Stimulated activated CD4-positive, alpha-beta T cell treated with anti-CD3 and anti-CD28 coated beads, Interleukin-4, amount 100 ng/mL, for 1 hour (primary cell): ENCODE measurements at places on chromosomes 1 and 21.

GRCh38 chr1:56330391-56331026 is 248.9 kb downstream of the PLPP3 start:
- DNase-seq: no peak

DNA sequence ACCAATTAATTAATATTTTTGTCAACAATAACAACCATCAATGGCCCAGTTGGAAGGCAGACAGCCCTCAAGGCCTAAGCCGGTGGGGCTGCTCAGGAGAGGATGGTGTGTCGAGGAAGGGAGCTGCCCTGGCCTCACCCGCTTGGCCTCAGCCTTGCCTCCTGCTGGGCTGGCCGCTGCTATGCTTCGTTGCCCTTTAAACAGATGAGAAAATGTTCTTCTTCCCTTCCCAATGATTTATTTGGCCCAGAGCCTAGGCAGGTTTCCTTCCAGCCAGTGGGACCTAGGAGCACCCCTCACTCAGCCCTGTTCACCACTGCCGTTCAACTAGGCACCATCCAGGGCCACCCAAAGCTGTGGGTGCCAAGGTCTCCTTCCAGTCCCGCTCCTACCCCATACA is 3.1 kb upstream of the ADGRB2 start:
- DNase-seq: no peak

- no peak for DNase-seq
Observed at GRCh38 chr21:26406526-26406925, 166.6 kb downstream of the CYYR1 start.

GRCh38 chr1:39405358-39405757 is 86.1 kb upstream of the BMP8A start:
- DNase-seq: no peak

DNA sequence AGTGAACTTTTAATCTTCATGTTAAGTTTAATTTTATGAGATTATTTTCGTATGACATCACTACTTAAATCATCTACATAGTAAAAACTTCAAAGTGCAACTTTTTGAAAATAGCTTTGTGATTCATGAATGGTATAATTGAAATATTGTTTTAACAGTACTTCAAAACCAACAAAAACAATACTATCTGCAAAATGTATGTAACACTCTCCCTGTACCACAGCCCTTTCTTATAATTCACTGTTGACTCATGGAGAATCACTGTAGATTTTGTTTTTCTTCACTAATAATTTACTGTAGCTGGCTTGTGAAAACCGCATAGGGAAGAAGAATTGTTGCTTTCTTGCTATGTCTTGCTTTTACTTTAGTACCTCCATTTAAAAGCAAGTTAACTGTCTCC is 301.4 kb upstream of the ADAMTS5 start:
- DNase-seq: no peak

DNA sequence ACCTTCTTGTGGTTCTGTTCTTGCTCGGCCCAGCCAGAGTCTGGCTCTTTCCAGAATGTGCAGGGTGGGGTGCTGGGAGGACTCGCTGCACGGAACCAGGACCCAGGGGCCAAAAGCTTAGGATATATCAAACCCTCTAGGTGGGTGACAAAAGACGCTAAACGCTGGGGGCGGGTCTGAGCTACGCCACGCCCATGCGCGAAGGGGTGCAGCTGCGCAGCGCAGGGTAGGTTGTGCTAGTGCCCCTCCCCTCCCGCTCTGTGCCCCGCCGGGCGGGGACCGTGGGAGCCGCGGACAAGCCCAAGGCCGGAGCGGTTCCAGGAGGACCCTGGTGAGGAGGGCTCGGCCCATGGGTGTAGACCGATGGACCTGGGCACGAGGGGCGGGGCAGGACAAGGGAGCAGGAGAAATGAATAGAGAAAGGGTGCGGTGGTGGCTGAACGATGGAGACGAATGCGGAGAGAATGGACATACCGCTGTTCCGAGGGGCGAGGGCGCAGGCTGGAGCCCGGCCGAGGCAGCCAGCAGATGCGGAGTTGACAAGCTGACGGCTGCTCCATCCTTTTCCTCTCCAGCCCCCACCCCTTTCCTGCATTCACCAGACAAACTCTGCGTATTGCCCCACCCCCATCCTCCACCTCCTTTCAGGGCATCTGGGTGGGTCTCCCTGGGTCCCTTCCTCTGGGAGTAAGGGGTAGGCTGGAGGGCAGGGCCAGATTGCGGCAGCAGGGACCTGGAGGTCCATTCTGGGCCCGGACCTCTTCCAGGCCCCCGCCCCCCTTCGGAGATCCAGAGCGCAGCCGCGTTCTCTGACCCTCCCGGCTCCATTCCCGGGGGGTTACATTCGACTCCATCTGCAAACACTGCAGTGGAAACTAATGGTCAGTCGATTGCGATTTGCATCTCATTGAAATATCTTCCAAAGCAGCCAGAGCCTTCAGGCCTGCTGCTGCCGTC is at the start of gene RUSC1:
Gene RUSC1 (plus strand): TSS at position 234 of the 957 bp plus-strand sequence. CDS start 880 bp downstream, outside the sequence.
- peak; percentile 78 for DNase-seq

- DNase-seq: no peak
Observed at GRCh38 chr1:86272083-86272482, 115.5 kb upstream of the COL24A1 start.

- DNase-seq: no peak
Observed at GRCh38 chr1:220789532-220790147, 2.9 kb downstream of the MTARC1 start.

- no peak for DNase-seq
Observed at GRCh38 chr1:199641531-199641930, 386.0 kb upstream of the NR5A2 start.
